ENCODE measurements at places on chromosomes 11 and 22.

DNA sequence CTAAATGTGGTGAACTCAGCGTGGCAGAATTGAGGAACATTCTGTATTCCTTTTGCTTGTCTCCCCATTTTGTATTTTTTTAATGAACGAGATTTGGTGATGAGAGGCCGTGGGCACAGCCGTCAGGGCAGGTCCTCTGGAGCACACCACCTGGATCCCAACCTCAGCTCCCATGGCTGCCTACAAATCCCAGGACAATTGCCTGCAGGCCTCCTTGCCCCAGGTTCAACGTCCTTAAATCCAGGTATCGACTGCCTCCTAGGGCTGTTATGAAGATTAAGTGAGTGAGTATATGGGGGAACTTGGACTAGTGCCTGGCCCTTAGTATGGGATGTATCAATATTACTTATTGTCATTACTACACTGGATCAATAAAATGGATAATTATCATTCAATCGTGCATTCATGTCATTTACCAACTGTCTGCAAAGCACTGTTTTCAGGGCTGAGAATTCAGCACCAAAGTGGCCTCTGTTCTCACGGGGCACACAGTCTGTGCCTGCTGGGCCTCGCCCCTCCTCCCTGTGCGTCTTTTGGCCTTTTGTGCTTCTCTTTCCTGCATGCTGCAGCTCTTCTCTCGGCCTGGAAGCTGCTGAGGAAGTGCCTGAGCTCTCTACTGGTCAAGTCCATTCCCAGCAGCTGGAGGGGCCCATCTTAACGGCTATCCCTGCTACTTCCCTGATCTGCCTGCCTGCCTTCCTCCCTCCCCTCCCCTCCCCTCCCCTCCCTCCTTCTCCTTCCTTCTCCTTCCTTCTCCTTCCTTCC, 1343.7 kb downstream of the BRD1 start:
- no peak for DNase-seq

DNA sequence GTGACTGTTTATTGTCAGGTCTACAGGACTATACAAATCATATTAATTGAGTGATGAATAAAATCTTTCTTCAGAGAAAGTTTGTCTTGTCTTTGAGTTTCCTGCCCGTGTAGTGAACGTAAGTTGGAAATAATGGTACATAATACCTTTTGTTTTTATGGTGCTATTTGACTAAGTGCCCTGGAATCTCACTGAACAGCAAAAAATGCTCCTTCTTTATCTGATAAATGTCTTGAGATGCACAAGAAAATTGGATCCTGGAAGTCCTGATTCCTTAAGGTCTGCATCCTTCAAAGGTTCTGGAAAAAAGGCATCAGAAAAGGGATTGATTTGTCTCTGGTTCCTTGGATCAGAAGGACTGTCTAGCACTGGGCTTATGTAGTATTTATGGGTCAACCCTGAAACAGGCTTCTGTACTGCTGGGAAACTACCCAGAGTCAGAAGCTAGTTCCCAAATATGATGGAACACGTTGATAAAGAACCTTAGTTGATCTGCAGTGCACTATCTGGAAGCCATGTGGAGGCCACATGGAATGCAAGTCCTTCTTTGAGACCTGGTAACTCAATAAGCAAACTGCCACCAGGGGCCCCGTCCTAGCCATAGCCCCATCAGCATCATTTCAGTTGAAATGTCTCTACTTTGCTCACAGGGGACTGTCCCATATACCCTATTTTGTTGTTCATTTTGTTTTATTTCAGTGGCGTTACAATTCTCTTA, 100.6 kb upstream of the CD44 start:
- DNase-seq = no peak

- DNase-seq = no peak
These were observed at the start of gene SSH3 for GRCh38 chr11:67303132-67303834. Gene SSH3 (plus strand): TSS chr11:67303530. CDS start chr11:67303626, 96 bp downstream.

GRCh38 chr22:46148816-46149511, 1.4 kb upstream of the PPARA start:
- no peak for DNase-seq

DNA sequence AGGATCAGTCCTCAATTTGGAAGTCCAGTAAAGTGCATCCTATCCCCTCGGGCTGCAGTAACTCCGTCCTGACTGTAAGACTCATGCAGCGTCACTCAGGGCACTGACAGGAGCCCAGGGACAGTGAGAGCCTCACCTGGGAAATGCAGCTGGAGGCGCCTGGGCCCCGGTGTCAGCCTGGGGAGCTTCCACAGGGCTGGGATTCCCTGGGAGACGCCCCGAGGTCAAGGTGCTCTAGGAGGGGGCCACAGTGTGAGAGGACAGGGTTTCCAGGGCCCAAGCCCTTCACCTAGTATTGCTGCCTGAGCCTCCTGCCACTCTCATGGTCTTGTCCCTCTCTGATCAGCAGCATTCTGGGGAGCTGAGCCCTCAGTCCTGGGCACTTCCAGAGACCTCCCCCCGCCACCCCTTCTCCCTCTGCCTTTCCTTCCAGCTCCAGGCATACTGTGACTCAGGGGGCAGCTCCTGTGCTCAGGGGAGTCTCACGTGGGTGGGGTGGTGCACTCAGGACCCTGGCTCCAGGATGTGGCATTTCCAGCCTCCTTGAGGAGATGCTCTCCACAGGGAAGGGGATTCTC, 99.1 kb upstream of the IGLL5 start:
- no peak for DNase-seq

DNA sequence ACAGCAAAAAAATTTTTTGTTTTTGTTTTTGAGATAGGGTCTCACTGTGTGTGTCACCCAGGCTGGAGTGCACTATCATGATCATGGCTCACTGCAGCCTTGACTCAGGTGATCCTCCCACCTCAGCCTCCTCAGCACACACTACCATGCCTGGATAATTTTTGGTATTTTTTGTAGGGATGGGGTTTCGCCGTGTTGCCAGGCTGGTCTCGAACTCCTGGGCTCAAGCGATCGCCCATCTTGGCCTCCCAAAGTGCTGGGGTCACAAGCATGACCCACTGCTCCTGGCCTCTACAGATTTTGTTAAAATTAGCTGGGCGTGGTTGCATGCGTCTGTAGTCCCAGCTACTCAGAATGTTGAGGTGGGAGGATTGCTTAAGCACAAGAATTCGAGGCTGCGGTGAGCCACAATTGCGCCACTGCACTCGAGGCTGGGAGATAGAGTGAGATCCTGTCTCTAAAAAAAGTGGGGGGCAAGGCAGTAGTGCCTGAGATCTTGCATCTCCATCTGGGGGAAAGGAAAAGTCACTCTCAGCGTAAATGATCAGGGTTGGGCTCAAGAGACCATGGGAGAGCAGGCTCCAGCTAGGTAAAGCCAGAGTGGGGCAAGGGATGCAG, 10.6 kb upstream of the DGKZ start:
- no peak for DNase-seq

- DNase-seq = no peak
These were observed 865 bp upstream of the ZNF280A start for GRCh38 chr22:22520667-22521602.

GRCh38 chr11:846496-847098, 3.9 kb downstream of the TSPAN4 start:
- DNase-seq = no peak

GRCh38 chr11:27612932-27613880, 87.0 kb downstream of the BDNF start:
- DNase-seq = no peak

DNA sequence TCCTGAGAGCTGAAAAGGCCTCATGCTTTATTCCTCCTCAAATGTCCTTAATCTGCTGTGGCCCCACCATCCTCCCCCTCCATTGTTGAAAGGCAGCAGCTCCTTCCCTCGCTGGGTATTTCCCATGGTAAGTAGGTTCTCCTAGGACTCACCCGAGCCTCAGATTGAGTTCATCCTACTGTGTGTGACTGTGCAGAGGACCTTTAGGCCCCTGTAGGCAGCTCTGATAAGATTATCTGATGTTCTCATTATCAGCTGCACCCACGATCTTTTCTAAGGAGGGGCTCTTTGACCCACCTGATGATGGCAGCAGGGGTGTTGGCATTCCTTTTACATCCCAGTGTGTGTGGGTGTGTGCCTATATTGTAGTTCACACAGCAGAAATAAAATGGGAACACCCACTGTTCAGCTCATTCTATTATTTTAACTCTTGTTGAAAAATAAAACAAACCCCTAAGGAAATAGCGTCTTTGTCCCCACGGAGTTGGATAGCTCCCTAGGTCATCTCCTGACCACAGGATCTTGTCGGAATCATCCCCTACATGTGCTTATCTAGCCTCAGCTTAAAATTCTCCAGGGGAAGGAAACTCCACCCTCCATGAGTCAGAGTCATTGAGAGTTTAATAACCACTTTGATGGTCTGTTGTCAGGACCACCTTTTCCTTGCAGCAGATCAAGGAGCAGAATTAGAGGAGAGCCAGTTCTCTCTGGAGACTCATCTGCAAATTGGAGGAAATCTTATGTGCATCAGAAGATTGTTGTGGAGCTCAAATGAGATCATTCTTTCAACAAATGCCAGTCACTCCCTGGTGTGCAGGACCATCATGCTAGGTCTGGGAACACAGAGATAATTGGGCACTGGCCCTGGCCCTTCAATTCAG, 19.3 kb downstream of the ENDOD1 start:
- no peak for DNase-seq

DNA sequence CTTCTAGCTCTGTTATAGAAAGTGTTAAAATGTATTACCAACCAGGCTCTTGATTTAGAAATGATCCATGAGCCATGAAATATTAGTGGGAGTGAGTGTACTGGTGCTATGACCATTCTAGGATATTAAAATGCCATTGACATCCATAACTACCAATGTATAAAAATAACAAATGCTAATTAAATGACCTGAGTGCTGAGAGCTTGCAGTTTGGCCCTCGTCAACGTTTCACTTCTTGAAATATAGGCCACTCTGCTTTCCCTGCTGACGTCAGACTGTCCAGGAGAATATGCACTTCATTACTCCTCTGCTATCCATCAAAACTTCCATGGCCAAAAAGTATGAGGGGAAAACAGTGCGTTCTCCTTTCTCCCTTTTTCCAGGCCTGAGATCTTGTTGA, 563.1 kb downstream of the METTL15 start:
- no peak for DNase-seq

DNA sequence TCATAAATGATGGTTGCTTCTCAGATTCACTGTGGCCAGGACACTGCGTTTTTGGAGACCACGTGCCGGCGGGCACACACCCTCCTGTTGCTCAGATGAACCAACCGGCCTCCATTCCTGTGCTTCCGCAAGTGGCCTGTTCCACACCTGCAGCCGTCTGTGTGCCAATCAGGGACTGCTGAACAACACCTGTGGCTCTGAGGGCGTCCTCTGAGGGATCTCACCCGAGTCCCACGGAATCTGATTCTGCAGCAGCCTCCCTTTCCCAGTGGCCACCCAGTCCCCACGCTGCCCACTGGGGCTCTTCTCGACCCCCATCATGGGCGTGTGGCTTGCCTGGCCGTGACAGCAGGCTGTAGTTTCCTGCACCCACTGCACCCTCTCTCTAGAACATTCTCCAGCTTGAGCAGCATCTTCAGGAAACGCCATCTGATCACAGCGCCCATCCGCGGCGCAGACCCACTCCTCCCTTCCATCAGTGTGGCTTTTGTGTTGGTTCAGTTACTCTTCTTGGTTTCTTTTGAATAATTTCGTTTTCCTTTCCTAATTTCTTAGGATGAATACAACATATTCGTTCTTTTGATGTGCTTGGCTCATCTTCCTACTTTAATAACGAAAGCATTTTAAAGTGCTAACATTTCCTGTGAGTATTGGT, 100.3 kb upstream of the SLC22A12 start:
- no peak for DNase-seq

GRCh38 chr22:46953968-46954765, 191.7 kb downstream of the TBC1D22A start:
- no peak for DNase-seq

DNA sequence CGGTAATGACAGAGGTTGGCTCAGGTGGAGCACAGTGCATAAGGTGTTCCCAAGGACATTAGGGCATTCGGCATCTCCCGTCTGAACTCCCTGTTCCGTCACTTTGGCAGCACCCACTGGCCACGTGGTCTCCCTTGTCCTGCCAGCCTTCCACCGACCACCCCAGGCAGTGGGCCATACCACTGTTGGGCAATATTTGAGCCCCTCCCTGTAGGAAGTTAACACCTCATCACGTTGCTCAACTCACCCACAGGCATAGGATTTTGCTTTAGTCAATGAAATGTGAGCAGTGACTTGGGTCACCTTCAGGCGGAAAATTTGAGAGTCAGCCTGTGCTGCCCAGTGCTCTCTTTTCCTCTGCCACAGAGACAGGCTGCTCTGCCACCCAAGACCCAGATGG, 44.0 kb downstream of the SERPINH1 start:
- no peak for DNase-seq

Measured in stimulated activated CD8-positive, alpha-beta memory T cell treated with anti-CD3 and anti-CD28 coated beads, Interleukin-4, amount 100 ng/mL, for 24 hours (primary cell).